ENCODE measurements at places on chromosomes 1 and 21.

DNA sequence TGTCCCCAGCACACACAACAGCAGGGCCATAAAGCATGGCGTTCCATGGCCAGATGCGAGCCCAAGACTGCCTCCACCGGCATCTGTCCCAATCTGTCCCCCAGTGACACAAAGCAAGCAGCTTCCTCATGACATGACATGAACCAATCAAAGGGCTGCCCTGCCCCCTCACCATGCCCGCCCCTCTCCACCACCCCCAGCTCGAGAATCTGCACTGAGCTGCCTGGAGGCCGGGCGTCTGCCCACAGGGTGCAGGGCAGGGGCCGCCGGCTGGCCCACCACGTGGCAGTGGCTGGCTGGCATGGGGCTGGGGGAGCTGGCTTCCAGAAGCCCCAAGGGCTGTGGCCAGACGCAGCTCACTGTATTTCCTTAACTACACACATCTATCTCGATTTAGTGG, 27.8 kb downstream of the WNT9A start:
- DNase-seq: no peak

- no peak for DNase-seq
Observed at GRCh38 chr1:204254031-204254661, 40.4 kb upstream of the GOLT1A start.

GRCh38 chr1:22662318-22662717, 9.3 kb downstream of the C1QB start:
- peak; percentile 45 for DNase-seq

DNA sequence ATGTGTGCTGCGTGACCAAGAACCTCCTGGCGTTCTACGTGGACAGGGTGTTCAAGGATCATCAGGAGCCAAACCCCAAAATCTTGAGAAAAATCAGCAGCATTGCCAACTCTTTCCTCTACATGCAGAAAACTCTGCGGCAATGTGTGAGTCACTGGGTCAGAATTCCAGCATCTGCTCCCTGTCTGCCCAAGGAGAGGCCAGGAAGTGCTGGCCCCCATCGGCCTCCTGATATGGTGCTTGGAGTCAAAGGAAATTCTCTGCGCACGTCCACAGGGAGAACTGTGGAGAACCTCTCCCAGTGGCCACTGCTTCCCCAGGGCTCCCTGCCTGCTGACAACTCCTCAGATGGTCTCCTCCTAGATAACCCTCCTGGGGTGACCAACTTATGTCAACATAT, 25.6 kb upstream of the IL20 start:
- no peak for DNase-seq

DNA sequence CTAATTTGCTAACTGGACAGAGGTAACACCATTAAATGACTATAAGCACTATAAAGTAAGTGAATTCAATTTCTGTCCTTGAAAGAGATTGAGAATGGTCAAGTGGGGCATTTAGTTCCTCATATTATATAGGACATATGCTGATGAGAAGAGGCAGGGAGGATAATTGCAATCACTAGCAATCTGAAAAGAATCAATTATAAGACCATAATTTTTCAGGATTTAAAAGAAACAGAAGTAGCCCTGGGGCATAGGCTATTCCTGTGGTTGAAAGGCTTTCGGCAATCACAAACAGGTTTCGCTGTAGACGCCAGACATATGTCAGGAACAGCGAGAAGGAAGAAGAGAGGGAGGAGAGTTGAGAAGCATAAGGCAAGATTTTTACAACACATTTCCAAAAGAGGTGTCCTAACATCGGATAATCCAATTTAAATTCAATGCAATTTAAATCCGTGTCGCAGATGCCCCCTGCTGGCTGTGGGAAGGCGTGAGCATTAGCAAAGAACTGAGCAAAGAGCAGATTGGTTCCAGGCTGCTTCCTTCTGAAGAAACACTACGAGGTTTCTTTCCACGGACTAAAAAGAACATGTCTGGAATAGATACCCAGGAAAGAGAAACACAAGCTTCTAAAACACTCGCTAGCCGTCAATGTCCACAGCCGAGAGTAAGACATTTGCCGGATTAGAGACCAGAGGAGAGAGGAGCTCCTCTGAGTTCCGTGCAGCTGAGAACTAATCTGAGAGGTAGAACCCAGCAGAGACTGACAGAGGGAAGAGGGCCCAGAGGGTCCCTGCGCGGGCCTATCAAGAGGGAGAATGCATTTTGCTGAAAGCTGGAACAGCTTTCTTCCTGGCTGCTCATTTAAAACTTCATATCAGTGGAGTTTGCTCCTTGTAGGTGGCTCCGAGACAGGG, 27.9 kb downstream of the RGS5 start:
- DNase-seq: peak; percentile 40

DNA sequence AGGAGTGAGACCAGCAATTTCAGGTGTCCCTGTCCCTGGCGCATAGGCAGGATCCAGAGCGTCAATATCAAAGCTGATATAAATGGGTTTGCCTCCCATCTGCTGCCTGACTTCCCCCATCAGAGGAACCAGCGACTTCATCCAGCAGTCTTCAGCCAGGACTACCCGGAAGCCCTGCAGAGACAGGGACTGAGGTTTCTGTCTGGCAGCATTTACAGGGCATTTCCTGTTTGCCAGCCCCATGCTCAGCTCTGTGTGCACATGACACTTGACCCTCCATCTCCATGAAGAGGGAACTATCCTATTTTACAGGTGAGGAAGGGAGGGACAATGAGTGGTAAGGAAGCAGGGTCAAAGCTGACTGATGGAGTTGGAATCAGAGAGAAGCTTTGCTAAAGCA, 7.2 kb downstream of the AGMAT start:
- no peak for DNase-seq

All from cerebellar cortex (tissue), 1 donor.